Right kidney (tissue), 9 donors: ENCODE measurements at places on chromosomes 1 and 21.
A peak's percentile ranks its signal among the peaks of the same experiment; 100 is the strongest.

DNA sequence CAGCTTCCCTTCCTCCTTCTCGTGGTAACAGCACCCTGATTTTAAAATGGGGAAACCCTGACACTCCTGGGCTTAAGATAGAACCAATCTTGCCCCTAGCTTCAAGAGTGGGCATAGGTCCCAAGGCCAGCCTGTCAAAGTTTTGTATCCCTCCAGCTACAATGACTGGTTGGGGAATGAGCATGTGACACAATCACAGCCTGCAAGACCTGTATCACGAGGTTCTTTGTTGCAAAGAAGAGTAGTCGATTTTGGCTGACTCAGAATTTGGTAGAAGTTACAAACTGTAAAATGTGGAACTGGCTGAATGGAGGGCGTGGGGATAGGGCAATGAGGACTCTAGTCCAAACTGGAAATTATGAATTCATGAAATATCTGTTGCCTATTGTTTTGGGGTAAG is 18.7 kb downstream of the CTSK start:
- no peak for DNase-seq

DNA sequence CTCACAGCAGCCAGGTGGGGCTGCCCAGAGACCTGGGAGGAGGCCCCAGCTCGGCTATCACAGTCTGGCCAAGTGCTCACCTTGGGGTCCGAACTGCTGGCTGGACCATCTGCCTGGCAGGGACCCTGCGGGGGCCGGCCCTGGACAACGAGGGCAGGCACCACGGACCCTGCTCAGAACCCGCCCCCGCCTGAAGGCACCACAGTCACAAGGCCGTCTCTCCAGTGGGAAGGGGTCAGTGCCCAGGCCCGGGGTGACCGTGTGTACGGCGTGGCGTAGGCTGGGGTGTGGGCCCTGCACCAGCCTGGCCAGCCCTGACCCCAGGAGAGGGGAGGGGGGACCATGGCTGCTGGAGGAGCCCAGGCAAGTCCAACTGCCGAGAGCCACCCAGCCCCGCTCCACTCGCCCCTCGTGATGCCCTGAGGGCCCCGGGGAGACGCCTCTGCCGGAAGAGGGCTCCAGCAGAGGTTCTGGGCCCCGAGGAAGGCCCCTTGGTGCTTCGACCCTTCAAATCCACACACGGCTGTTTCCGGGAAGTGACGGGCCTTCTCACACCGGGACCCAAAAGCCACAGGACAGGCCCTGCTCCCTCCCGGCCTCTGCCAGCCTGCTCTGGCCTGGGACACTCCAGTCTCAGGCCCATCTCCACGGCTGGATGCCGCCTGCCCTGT is 11.2 kb upstream of the RNF223 start:
- DNase-seq: peak; percentile 0

DNA sequence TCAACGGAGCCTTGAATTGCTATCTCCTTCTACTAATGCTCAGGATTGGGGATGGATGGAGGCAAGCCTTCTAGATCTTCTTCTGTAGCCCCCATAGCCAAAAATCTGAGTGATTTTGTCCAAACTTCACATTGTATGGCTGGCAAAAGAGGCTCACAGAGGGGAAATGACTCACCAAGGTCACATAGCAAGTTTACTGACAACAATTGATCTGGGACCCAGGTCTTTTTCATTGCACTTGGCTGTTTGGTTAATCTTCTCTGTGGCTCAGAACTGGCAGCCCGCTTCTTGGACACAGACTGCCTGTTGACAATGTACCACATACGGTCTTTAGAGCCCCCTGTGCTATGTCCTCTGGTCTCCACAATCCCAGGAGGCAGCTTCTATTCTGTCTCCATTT is 3.0 kb upstream of the LACTBL1 start:
- no peak for DNase-seq

- no peak for DNase-seq
Observed at GRCh38 chr1:29354511-29355098, 118.3 kb downstream of the PTPRU start.

- DNase-seq: no peak
Observed at GRCh38 chr1:241985787-241986186, 13.1 kb downstream of the MAP1LC3C start.

DNA sequence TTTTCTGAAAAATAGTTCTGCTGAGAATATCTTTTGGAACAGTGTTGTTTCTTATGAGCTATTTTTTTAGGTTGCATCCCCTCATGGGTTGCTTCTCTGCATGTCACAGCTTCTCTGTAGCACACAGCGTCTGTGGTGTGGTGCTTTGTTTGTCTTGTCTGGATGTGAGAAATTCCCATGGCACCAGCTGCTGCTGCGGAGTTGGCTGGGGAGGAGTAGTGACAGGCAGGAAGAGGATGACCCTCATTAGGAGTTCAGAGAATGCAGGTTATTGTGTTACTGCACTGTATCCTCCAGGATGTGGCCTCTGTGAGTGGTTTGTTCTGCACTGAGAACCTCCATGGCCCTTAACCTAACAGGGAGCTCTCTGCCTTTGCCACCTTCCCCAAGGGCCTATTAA is 64.8 kb downstream of the TSEN15 start:
- DNase-seq: no peak

DNA sequence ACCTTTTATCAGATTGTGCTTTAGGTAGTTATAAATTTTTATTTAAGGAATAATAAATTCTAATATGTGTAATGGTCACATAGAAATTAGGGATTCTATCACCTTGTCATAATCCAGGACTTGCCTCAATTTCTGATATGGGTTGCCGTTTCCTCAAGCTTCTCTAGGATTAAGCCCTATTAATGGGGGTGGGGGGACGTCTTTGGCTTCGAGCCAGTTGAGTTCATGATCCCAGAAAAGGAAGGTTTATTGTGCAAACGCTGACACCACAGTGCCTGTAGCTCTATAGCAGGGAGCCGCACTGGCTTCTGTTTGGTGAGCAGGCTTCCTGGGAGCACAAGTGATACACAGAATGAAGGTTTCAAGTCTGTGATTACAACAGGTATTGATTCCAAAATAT is 22.0 kb upstream of the VAMP3 start:
- no peak for DNase-seq

- DNase-seq: no peak
Observed at GRCh38 chr21:36428761-36429432, 43.7 kb downstream of the CHAF1B start.

DNA sequence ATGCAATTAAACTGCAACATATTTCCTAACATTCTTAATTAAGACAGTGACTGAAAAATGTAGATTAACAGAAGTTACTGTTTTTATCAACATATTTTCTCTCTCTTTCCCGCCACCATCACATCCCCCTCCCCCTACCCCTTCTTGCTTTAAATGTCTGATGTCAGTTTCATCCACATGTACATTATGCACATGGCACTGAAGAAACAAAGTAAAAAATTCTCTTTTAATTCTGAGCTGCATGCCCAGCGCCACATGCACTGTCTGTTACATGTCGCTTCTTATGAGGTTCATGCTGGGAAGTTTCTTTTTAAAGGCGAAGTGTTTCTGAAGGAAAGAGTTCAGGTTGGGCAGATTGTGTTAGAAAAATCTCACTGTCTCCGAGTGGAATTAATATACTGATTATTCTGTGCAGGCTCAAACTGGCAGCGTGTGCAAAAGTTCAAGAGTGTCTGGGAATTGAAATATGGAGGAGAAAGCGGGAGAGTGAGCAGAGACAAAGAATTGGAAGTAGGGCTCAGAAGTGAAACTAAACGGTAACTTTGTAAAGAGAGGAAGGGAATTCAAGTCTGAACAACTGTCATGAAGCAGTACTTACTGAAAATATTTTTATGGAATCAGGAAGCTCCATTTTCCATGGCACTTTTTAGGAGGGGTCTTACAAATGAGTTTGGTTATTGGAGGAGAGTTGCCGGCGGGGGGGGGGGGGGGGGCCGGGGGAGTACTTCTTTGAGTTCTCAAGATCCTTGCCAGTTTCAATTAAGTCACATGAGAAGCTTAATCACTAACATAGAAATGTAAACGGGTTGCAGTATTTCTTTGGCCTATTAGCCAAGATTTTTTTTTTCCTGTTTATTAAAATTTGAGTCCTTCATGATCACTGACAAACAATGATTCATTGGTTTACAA is 217.6 kb downstream of the SDCCAG8 start:
- no peak for DNase-seq

GRCh38 chr1:87334351-87335174 is 5.9 kb downstream of the LMO4 start:
- DNase-seq: peak; percentile 76

DNA sequence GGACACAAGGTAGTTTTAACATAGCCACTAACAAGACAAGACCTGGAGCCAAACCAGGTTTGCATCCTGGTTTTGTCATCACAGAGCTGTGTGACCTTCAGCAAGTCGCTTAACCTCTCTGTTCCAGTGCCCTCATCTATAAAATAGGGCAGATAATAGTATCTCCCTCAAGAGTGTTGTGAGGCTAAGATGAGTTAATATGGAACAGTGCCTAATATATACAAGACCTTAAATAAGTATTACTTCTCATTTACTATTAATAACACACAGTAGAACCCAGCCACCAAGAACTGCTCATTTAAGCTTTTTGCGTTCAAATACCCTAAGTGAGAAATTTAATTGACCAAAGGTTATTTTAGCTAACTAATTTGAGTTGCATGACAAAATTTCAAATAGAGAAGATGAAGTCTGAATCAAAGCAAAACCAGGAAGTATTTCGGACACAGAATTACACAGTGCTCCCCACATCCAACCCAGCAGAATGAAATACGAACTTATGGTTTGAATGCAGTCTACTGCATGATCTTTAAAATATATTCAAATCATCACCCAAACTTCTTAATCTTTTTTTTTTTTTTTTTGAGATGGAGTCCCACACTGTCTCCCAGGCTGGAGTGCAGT is 123.9 kb upstream of the KRTAP19-8 start:
- DNase-seq: no peak

DNA sequence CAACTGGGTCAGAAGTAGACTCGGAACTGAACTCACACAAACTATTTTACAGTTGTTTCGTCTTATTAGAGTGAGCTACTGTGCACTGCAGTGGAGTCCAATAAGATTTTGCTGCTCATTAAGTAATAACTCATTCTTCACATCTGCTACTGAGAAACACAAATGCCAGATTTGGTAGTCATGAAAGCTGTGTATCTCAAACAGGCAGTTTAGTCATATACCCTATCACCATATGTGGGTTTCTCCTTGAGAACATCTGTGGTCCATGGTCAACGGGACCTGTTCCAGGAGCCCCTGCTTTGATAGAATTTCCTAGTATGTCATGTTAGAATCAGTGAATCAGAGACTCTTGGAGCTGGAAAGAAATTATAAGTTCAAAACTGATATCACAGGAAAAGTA is 60.4 kb downstream of the ALG14 start:
- DNase-seq: no peak

- no peak for DNase-seq
Observed at GRCh38 chr1:240582953-240583352, 29.0 kb downstream of the GREM2 start.

DNA sequence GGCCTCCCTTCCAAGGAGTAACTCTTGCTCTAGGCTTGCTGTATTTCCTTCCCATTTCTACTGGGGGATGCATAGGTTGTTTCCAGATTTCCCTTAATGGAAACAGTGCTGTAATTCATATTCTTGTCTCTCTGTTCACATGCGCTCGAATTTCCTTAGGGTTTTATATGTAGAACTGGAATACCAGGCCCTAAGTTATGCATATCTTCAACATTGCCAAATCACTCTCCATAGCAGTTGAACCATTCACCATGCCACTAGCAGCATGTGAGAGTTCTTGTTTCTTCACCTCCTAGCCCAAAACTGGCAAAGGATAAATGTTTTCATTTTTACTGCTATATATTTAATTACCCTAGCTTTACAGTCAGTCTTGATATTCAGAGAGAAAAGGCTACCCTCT is 12.8 kb downstream of the MAP10 start:
- DNase-seq: no peak

- DNase-seq: no peak
Observed at GRCh38 chr1:32405672-32406467, 11.6 kb upstream of the BSDC1 start.

GRCh38 chr1:165501970-165502348 is 41.8 kb upstream of the LRRC52 start:
- DNase-seq: no peak
